Motor neuron (in vitro differentiated cells): ENCODE measurements at places on chromosomes 4 and X.

- ATAC-seq: no peak
Observed at GRCh38 chrX:10667143-10667542, 46.8 kb upstream of the MID1 start.

DNA sequence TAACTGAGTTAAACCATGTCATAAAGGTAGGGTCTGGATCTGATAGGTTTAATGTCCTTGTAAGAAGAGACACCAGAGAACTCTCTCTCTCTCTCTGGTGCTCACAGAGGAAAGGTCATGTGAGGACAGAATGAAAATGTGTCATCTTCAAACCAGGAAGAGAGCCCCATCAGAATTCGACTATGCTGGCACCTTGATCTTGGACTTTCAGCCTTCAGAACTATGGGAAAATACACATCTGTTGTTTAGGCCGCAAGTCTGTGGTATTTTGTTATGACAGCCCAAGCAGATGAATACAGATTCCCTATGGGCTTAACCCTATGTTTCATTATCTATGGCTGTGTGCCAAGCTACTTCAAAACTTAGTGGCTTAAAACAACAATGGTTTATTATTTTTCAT, 105.5 kb upstream of the DDIT4L start:
- ATAC-seq: no peak

DNA sequence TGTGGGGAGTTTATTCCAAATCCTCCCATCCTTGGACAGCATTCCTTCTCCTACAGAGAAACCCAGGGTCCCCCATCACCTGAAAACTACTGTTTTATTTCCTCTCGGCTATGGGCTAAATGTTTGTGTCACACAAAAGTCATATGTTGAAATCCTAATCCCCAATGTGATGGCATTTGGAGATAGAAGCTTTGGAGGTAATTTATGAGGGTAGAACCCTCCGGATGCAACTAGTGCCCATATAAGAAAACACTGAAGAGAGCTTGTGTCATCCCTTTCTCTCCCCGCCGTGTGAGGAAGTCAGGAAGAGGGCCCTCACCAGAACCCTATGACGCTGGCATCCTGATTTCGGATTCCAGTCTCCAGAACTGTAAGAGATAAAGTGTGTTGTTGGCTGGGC, 127.8 kb upstream of the NOCT start:
- no peak for ATAC-seq

DNA sequence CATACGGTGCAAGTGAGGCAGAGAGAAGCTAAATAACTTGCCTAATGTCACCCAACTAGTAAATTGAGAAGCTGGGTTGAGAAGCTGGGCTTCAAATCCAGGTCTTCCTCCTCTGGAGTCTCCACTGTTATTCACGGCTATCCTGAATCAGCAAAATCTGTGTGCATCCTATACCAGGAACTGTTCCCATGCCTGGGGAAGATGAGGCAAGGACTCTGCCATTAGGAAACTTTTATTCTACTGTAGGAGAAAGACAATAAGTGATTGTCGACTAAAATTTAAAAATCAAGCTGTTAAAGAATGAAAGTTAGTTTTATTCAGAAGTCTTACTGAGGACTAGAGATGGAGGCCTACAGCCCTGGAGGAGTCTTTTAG, 872 bp upstream of the TEC start:
- no peak for ATAC-seq

- ATAC-seq: no peak
Observed at GRCh38 chrX:85907316-85907715, 140.0 kb downstream of the CHM start.

DNA sequence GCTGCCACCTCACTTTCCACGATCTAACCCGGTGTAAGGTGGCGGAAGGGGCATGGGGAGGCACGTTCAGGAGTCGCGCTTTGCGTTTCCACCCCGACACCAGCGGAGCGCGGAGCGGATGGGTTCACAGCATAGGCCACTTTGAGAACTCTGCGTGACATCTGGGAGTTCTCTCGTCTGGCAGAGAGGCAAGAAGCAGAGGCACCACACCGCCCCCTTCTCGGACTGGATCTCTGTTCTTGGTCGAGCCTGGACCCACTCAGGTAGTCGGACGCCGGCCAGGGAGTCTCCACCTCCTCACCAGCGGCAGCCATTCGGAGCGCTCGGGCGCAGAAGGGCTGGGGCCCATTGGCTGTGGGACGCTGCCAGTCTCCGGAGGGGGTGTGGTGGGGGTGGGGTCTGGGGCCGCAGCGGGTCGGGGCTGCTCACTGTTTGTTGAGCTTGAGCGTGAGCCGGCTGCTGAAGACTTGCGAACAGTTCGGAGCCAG, at the start of gene DACH2:
TSS of gene DACH2 (plus strand) at position 428 of the 488 bp plus-strand sequence.
- ATAC-seq: peak; percentile 95

DNA sequence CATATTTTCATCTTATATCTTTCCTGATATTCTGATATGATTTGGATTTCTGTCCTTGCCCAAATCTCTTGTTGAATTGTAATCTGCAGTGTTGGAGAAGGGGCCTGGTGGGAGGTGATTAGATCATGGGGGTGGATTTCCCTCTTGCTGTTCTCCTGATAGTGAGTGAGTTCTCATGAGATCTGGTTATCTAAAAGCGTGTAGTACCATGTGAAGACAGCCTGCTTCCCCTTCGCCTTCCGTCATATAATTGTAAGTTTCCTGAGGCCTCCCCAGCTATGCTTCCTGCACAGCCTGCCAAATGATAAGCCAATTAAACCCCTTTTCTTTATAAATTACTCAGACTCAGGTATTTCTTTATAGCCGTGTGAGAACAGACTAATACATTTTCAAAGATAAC, 77.2 kb downstream of the ANKRD50 start:
- no peak for ATAC-seq

DNA sequence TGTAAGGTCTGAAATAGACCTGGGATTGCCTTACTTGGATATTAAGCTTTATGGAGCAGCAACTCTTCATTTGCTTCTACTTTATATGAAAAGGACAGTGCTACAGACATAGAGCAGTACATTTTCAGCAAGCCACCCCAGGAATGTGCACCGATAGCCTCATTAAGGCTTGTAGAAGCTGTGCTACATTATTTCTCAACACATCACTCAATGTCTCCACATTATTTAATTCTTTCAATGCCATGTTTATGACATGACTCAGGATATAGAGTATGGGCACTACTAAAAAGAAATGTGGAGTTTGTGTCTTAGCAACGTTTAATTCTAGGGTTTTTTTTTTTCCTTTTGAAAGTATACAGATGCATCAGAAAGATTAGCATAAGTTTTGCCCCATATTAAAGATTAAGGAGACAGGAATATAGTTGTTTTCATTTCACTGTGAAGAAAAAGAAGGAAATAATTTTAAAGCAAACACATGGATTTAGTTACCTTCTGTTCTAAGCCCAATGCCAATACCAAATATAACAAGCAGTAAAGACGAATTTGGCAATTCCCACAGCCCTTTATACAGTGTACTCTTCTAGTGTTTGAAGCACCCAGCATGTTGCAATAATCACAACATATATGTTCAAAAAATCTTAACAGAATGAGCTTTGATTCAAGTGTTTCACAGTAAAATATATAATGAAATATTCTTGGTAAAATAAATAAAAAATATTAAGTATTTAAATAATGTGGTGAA, 2140.1 kb upstream of the AGA start:
- no peak for ATAC-seq

- peak; percentile 64 for ATAC-seq
Observed at GRCh38 chr4:17567271-17567670, 9.7 kb upstream of the LAP3 start.

DNA sequence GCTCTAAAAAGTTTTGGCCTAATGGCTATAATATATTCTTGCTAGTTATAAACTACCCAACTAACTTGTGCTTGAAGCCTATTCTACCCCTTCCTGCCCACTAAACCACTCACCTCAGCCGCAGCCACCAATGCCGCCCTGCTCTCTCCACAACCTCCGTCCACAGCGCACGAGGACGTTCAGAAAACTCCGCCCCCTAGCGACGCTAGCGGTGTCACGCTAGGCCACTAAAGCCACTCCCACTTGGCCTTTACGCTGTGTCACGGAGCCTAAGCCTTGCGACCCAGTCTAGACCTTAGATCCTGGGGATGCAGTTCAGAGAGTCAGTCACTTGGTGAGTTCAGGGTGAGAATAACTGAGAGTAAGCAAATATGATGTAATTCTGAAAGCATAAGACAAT, at the start of gene TEX11:
TSS of gene TEX11 (minus strand) at position 171 of the 400 bp plus-strand sequence. CDS start 922 bp downstream, outside the sequence.
- ATAC-seq: no peak

DNA sequence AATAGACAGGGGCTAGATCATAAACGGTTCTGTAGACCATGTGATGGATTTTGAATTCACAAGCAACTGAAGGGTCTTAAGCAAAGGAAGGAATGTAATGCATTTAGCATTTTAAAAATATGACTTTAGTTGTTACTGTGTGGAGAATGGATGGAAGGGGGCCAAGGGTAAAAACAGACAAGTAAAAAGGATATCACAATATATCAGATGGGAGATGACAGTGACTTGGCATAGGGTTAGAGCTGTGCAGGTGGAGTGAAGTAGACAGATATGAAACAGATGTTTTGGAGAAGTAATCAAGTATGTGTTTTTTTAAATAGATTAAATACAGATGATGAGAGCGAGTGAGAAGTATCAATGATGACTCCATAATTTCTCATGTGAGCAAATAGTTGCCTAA, 1116.0 kb upstream of the TENM3 start:
- ATAC-seq: no peak

- ATAC-seq: no peak
Observed at GRCh38 chr4:119510395-119511149, 118.0 kb downstream of the PDE5A start.

DNA sequence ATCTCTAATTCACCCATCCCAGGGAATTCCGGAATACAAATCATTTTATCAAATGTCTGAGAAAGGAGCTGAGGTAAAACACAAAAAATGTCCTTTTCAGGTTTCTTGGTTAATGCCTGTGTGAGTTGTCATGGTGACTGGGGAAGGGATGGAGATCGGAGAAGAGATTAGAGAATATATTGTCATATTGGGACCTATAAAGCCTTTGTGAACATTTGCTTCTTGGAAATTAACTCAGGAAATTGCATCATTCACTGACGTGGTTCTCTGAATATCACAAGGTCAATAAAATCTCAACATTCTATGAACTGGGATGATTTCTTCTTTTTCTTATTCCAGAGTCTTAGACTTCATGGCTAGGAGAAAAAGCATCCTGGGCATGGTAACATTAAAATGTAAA, 174.8 kb upstream of the GLRA2 start:
- peak; percentile 64 for ATAC-seq

DNA sequence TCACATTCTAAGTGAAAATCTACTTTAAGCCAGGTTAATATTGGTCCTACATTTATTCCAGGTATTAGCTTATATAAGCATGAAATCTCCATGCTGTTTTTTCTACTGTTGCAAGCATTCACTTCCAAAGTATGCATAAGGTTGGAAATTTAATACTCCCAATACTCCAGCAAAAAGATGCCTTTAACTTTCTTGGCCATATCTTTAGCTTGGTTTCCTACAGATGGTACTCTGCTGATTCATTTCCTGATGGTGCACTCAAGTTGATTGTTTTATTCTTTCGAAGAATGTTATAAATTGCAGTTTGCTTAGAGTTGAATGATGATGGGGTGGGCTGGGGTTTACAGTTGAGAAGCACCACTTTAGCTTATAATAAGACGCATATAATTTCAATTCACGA, 330.2 kb downstream of the PTTG2 start:
- ATAC-seq: peak; percentile 16

- ATAC-seq: no peak
Observed at GRCh38 chr4:172813359-172813923, 355.2 kb upstream of the GALNT7 start.

GRCh38 chr4:154009191-154009590, 220.3 kb upstream of the SFRP2 start:
- no peak for ATAC-seq

GRCh38 chrX:38268011-38268410, 47.3 kb upstream of the SRPX start:
- ATAC-seq: no peak

DNA sequence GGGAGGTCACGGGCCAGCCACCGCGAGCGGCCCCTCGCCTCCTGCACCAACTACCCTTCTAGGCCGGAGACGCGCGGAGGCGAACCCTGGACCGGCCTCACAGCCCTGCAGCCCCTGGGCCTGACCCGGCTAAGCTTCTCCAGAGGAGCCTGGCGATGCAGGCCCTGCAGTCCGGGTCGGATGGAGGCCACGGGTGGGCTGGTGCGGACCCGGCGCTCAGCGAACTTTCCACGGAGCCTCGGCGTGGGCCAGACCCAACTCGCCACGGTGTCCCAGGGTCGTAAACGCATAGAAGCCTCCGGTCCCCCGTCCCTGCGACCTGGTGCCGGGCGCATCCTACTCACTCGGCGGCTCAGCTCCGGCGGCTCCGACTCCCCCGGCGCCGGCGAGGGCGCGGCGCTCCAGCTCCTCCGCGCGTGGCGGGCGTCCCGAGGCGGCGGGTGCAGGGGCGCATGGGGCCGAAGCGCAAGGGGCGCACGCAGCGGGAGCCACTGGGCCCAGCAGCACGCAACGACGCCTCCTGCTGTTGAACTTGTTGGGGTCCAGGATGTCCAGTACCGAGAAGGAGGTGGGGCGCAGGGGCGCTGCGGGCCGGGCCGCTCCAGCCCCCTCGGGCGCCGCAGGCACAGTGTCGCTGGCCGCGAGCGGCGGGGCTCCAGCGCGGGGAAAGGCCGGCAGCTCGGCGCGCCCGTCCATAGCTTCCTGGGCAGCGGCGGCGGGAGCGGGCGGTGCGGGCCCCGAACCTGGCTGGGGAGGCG, 427 bp downstream of the NKX1-1 start:
- ATAC-seq: no peak

GRCh38 chr4:75909405-75909804, 7.2 kb upstream of the PPEF2 start:
- ATAC-seq: no peak

DNA sequence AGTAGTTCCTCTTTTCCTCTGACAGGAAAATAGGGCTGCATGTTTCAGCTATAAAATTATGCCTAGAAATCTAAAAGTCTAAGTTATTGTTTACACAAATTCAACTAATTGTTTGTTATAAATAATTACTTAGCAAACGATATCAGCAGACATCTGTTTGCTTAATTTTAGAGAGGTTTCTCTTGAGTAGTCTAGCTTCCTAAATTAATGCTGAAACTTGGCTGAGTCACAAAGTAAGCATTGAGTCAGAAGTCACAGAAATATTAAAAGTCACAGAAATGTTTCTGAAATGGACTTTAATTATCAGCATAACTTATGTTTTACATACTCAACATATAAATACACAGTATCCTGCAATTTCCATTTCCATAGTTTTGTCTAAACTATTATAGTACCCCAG, 1044.0 kb downstream of the CCSER1 start:
- ATAC-seq: no peak

- no peak for ATAC-seq
Observed at GRCh38 chr4:30755346-30755745, 35.2 kb downstream of the PCDH7 start.

DNA sequence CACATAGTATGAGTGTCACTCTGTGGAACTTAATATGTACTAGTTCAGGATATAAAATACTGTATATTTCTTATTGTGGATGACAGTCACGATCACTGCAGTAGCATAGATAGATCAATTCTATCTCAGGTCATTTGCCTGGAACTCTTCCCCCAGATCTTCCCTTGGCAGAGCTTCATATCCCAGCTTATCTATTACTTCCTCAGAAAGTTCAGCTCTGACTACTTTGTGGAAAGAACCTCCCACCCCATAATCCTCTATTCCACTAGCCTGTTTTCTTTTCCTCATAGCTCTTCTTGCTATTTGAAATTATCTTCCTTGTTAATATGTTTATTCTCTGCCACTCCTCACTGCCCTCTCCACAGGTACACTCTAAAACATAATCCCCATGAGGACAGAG, 10.9 kb downstream of the FAM241A start:
- no peak for ATAC-seq
